CD4-positive, alpha-beta T cell treated with Interleukin-10 for 1 hour (primary cell): ENCODE measurements at places on chromosomes 5 and 9.

GRCh38 chr5:61423487-61424145 is 91.6 kb downstream of the ZSWIM6 start:
- no peak for DNase-seq

DNA sequence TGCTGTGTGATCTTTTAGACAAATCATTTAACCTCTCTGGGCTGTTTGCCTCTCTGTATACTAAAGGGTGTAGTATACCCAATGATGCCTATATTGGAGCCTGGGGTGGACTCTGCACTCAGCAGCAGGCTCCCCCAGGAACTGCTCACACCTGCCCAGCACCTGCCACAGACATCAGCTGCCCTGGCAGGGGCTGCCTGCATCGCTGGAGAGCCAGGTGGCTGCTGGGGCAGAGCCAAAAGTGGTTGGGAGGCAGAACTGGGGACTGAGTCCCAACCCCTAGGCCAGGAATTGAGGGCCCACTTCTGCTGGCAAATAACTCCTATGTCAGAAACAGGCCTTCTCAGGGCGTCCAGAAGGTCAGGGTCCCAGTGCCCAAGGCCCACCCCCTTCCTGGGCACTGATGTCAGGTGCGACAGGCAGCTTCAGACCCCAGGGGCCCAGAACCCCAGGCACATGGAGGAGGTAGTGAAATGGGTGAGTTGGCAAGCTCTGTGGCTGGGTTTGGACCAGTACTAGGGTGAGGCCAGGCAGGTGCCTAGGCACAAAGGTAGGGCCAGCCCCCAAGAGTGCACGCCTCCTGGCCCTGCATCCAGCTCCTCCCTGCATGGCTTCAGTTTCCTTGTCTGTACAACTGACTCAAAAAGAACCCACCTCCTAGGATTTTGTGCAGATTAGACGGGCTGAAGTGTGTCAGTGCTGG is 5.8 kb downstream of the UNC5A start:
- DNase-seq: no peak

- DNase-seq: no peak
Observed at GRCh38 chr9:33471361-33471760, 2.4 kb downstream of the NOL6 start.

DNA sequence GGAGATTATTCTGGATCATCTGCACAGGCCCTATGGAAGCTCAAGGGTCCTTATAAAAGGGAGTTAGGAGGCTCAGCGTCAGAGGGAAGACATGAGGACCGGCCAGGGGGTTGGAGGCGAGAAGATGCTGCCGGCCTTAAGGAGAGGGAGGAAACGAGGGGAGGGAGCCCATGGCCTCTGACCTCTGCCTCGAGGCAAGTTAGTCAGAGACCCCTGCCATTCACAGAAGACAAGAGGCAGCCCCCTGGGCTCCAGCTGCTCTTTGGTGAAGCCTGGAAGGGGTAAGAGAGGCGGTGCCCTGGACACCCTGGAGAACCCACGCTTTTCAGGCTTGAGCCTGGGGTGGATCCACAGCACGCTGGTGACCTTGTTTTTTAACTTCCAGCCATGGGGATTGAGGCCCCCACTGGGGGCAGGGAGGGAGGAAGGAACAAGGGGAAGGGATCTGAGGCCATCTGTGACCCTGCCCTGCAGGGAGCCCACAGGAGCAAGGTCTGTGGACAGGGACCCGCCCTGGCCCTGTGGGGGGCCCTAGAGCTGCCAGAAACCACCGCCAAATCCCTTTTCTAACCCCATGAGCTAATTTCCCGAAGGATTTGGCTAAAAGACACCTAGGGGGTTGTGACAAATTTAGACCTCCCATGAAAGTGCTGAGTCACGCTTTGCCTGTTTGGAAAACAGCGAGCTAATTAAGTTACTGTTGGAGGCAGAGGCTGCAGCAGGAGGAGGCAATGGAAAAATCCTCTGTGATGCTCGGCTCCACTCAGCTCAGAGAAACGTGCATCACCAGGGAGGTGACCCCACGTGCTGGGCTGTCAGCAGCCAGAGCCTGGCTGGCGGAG is 49.7 kb downstream of the OLFM1 start:
- DNase-seq: no peak

GRCh38 chr5:163563880-163564279 is 58.5 kb downstream of the MAT2B start:
- no peak for DNase-seq

DNA sequence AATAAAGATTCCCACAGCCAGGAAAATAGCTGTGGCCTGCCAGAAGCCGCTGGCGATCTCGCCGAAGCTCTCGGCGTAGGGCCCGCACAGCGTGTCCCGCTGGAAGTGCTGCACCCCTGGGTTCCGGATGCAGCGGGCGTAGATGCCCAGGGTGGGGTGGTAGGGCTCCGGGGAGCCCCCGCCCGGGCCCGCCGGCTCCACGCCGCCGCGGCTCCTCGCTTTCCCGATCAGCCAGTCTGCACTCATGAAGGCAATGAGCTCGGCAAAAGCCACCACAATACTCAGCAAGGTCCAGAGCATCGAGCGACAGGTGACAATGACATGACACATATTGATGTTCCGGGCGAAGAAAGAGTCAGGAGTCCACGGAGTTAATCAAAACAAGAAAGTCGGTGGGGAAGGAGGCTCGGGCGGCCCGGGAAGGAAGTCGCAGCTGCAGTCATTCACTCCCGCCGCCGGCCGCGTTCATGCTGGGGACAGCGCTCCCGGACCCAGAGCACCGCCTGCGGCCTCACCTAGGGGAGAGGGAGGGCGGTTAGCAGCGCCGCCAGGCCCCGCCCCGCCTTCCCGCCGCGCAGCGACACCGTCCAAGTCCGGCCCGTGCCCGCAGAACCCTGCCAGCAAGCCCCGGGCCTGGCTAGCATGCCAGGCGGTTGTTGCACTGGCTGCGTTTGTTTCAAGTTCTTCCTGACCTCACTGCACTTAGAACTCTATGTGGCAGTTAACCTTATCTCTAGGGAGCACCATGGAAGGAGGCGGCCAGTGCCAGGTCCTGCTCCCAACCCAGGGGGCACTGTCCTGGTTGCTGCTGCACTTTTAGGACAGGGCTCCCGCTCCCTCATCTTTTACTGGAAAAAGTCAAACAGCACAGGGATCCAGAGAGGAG is 138.4 kb downstream of the LHFPL2 start:
- DNase-seq: peak; percentile 16

GRCh38 chr9:6781476-6781875 is 23.7 kb downstream of the KDM4C start:
- DNase-seq: no peak

- DNase-seq: no peak
Observed at GRCh38 chr5:121156565-121156964, 692.5 kb downstream of the PRR16 start.

DNA sequence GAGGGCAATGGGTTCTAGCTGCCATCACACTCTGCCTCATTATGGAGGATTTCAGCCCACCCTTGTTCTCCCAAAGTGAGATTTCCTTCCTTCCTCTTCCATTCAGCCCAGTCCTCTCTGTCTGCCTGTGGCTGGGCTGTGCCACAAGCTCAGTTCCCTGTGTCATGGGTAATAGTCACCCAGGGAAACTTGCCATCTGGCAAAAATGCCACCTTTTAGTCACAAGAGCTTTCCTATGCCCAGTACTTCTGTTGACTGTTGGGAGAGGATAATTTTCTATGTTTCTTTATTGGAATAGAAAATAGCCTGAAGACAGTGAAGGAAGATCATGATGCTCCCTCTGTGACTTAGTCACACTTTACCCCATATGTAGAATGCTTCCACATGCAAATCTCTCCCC is 71.4 kb downstream of the TLR4 start:
- no peak for DNase-seq

GRCh38 chr5:3931976-3932375 is 336.3 kb downstream of the IRX1 start:
- no peak for DNase-seq

- DNase-seq: no peak
Observed at GRCh38 chr9:70450738-70451137, 36.3 kb upstream of the KLF9 start.

DNA sequence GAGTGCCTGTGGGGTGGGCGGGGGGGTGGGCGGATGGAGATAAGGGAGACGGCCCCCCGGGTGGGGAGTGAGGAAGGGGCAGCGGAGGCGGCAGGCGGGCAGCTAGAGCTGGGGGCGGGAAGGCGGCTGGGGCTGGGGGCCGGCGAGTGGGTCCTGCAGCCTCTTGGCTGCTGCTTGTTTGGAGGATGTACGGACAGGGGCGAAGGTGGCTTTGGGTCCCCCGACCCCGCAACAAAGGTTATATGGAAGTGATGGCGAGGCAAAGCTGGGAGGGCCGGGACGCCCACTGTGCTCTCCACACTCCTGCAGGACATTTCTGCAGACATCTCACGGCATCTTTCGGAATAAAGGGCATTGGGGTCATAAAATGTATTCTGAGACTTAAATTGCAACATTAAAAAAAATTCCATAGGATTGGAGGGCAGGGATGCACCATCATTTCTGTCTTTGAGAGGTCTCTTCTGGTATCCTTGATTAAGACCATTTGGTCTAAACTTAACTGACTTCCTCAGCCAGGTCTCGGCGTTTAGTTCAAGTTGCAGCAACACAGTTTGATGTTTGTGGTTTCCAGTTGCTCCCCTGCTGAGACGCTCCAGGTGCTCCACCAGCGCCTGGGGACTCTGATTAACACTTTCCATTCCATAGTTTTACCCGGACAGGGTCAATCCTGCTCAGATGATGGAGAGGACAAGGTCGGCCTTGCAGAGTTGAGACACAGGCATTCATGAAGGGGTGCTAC is 101.6 kb upstream of the SSBP2 start:
- peak; percentile 18 for DNase-seq

DNA sequence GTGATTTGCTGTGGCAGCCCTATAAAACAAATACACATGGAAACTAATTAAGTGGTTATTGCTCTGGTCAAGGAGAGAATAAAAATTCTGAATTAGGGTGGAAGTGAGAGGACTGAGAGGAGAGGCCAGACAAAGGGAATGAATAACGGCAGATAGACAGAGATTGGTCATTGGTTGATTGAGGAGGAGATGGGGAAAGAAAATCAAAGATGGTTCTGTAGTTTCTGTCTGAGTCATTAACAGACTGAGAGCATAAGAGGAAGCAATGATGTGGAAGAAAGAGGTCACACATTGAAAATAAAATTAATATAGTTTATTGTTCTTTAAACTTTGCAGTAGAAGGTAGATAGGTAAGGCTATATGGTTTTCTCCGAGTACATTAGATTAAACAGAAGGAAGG is 469.8 kb downstream of the ACTL7B start:
- no peak for DNase-seq

DNA sequence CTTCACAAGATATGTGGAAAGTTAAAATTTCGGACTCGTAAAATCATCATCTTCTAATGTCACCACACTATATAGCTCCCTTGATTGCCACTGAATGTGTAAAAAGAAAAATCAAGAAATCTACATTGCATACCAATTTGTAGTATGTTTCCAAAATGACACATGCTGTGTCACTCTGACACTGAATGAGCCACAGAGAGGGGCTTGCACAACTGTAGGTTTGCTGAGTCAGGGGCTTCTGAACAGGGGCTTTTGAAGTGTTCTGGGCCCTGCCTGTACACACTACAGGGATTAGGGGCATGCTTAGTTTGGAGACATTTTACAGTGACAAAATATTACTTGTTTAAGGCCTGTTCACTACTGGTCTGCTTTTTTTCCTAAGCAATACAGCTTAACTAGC is 234.4 kb upstream of the GRAMD2B start:
- DNase-seq: no peak

DNA sequence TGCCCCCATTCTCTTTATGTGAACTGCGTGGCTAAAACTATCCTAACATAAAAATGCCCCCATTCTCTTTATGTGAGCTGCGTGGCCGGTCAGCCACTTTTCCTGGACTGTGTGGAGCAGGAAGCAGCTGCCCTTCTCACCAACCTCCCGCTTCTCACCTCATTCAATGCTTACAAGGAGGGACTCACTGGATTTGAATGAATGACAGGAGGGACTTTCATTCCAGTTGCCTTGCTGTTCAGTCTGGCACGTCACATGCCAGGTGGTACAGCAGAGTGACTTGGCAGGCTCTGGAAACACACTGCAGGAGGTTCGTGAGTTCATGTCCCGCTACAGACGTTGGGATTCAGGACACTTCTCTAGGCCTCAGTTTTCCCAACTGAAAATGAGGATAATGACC is 60.2 kb upstream of the NFIL3 start:
- no peak for DNase-seq

- no peak for DNase-seq
Observed at GRCh38 chr5:127441799-127442484, 75.5 kb upstream of the PRRC1 start.

DNA sequence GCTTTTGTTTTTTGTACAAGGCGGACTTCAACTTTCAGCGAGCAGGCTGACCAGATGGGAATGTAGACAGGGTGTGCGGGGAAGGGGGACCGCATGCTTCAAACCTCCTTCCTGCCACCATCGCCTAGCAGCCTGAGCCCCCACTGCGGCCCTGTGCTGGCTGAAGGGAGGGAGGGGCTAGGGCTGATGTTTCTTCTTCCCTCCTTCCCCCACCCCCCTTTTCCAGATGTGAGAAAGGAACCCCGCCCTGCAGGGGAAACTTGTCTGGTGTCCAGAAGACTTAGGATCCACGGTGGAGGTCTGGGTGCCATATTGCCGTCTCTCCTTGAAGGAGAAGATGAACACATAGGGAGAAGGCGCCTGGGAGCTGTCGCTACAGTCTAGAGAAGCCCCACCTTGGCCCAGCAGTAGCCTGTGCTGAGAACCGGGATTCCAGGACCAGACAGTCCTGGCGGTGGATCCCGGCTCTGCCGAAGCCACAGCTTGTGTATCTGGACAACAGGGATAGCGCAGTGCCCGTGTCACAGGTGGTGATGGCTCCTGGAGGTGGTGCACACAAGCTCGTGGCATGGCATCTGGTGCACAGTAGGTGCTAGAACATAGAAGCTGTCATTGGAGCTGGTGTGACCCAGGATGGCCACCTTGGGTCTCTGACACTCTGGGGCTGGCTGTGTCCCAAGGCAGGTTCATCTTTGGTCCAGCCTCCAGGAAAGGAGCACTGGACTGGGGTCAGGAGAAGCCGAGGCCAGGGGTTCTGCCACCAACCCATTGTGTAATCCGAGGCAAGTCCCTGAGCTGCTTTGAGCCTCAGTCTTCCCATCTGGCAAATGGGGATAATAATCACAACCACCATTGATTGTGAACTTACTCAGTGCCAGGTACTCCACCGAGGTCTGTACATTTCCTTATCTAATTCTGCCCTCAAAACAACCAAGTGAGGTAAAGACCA is 205.6 kb downstream of the C9orf50 start:
- DNase-seq: no peak
